ENCODE measurements at places on chromosomes 5 and 9. TPM values are rescaled to one million over a fixed set of nuclear protein-coding genes. Genes with fewer than 3 reads are reported as not detected.

Gene ADAMTSL1
- total RNA-seq = 0.13 TPM

Gene TAF11L10
- not detected for total RNA-seq

Gene GABBR2
- not detected for total RNA-seq

Gene NMRK1
- 16.0 TPM for total RNA-seq

Gene PCDHB10
- total RNA-seq = 0.13 TPM

Gene PCDHGA12
- 0.79 TPM for total RNA-seq

Measured in bronchial epithelial cell (primary cell).